Panc1 (cell line): ENCODE measurements at places on chromosomes 1 and 21.

DNA sequence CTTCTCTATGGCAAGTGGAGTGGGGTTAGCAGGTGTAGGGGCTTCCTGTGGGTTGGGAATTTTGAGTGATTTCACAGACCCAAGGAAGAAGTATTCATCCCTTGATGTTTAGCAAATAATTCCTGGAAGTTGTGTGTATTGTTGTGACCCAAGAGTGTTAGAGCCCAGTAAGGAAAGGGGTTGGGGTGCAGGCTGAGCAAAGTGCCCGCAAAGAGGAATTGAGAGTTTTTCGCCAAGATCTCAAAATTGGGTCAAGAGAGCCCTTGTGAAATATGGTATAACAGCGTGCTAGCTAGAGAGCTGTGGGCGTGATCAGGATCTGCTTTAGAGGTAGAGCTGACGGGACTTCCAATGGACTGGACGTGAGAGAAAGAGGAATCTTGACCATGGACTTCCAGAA, 73.0 kb upstream of the LAPTM5 start:
- DNase-seq: no peak

GRCh38 chr21:45180246-45180599, 105.8 kb downstream of the ADARB1 start:
- no peak for DNase-seq

DNA sequence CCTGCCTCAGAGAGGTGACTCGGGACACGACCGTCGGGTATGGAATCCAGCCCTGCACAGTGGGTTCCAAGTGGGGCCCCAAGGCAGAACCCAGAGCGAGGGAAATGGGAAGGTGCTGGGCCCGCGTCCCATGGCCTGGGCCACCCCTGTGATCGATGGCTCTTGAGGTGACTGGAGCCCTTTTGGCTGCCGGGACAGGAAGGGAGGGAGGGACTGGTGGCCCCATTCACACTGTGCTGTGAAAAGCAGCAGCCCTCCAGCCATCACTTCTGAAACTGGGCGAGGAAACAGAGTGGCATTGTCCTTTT, 110.4 kb upstream of the IFFO2 start:
- no peak for DNase-seq

- no peak for DNase-seq
Observed at GRCh38 chr1:41240781-41241353, 1.2 kb downstream of the SCMH1 start.
